ENCODE measurements at places on chromosomes 11 and 22.
A peak's percentile ranks its signal among the peaks of the same experiment; 100 is the strongest.

DNA sequence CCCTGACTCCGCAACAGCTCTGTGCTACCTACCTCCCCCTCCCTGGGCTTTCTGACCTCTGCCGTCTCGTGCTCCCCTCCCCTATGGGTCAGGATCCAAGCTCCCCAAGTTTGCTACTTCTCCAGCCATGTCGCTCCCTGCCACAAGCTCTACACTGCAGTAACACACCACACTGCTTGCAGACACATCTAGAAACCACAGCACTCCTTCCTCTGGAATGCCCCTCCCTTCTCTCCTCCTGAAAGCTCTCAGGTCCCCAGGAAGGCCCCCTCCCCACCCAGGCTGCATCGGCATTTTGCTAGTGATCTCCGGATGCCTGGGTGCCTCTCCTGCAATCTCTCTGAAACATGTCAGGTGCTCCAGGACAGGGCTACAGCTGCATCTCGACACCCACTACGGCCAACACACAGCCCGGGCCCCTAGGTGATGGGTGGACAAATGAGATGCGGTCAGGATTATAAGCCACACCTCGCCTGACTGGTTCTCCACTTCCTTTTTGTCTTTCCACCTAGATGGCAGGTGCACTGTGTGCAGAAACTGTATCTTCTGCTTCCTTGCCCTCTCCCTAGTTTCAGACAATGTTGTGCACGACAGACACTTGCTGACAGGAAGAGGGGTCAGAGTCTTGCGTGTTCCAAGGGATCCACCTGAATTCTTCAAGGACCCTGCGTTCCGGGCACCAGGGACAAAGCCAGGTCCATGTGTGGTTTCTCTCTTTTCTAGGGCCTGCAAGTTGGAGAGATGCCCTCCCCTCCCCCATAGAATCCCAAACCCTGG lies 22.9 kb downstream of the RPUSD4 start:
- no peak for DNase-seq

DNA sequence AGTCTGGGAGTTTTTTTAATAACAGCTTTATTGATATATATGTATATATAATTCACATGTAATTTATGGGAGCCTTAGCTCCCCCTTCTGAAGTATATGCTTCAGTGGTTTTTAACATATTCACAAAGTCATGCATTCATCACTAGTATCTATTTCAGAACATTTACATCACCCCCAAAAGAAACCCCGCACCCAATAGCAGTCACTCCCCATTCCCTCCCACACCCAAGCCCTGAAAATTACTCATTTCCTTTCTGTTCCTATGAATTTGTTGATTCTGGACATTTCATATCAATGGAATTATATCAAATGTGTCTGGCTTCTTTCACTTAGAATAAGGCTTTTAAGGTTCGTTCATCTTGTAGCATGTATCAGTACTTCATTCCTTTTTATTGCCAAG lies 35.6 kb upstream of the SYT7 start:
- DNase-seq: no peak

GRCh38 chr11:96152623-96153022 lies 190.4 kb downstream of the MAML2 start:
- DNase-seq: no peak

- no peak for DNase-seq
Measured at GRCh38 chr11:6664551-6664950, 8.9 kb upstream of the DCHS1 start.

DNA sequence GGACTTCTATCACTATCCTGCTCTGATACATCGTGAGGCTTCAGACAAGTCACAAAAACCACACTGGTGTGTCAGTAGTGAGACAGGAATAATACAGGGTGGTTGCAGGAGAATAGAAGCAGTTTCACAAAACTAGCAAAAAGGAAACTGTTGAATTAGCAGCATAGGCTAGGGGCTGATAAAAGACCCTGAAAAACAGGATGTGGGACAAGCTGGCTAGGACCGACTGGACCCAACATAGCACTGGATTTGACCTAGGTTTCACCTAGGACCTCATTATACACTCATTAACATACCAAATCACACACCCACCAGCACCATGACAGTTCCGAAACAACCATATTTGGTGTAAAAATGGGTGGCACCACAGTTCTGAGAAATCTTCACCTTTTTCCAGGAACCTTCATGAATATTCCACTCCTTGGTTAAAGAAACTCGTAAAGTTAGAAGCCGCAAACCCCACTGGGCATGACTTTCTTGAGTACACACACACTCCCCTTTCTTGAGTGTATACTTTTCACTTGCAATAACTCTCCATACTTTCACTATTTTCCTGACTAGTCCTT lies 76.2 kb downstream of the SLC1A2 start:
- DNase-seq: no peak

GRCh38 chr11:123308077-123308476 lies 113.0 kb upstream of the CLMP start:
- no peak for DNase-seq

DNA sequence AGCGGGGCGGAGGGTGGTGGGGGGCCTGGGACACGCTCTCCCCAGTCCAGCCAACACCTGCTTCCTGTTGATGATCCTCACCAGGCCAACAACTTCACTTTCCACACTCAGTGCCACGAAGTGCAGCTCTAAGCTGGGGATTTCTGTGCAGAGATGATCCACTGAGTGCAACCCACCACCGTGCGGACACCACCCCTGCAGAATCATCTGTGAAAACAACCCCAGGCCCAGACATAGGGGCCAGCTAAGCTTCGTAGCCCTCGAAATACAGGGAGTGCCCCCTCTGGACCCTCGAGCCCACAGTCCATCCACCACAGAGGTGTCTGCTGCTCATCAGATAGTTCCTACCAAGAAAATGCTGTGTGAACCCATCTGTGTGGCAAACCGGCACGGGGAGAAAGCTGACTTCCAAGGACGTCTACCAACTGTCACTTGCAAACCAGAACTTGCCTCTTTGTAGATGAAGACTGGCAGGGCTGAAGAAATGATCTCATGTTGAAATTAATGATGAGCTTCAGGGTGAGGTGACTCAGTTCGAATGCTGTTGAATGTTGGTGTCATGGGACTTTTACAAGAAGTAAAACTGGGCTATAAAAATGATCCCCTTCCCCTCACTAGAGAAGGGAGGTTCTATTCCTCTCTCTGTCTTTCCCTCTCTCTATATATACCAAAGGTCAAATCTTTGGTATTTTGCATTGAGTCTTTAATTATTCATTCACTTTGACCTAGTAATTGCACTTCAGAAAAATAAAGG lies 73.4 kb downstream of the MYEOV start:
- no peak for DNase-seq

- no peak for DNase-seq
Measured at GRCh38 chr11:85464283-85464682, 162.9 kb downstream of the DLG2 start.

- DNase-seq: no peak
Measured at GRCh38 chr11:27287205-27287604, 75.8 kb downstream of the CCDC34 start.

- peak; percentile 38 for DNase-seq
Measured at GRCh38 chr22:27108425-27109114, 451.2 kb downstream of the MIAT start.

- DNase-seq: no peak
Measured at GRCh38 chr11:118370774-118371173, 11.4 kb downstream of the UBE4A start.

DNA sequence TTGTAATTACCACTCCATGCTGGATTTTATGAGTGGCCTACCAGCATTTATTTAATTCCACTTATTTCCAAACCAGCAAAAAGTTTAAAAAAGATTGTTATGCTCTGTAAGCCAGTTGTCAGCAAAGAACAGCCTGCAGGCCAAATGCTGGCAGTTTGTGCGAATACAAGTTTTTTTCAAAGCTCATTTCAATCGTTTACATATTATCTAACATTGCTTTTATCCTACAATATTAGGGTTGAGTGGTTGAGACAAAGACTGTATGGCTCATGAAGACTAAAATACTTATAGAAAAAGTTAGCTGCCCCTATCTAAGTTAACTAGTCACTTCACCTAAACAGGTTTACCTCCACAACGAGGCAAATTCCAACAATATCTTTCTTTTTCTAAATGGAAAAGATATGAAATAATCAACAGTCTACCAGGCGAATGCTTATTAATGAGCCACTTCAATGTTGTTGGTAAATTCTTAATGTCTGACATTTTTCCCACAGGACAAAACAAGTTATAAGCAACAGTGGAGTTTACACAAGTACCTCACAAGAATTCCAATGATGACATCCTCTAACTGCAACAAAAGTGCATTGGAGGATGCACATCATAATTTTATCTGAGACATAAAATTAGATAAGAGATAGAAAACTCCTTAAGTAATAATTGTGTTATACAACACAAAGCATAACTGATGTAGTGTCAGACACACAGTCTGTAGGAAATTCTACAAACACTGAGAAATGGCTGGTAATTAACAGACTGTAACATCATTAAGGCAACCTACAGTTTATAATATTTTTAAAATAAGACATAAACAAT lies 35.8 kb upstream of the POU2AF2 start:
- DNase-seq: no peak

GRCh38 chr11:62791501-62792201 lies at the start of gene TMEM223:
TSS of gene TMEM223 (minus strand) at chr11:62792006. CDS start at chr11:62791994, 12 bp downstream.
- peak; percentile 79 for DNase-seq

DNA sequence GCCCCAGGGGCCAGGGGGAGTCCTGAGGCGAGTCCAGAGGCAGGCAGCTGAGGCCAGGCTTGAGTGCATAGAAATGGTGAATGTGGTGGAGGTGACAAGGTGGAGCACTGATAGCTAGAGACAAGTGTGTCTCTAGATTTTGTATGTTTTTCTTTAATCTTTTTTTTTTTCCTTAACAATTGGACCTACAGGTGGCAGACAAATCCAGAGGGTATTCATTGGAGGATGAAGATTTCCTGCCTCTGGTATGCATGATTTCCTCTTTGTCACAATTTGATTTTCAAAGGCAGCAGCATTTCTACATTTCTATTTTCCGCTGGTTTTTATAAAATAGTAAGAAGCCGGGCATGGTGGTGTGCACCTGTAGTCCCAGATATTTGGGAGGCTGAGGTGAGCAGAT lies 47.7 kb upstream of the DKK3 start:
- DNase-seq: no peak

DNA sequence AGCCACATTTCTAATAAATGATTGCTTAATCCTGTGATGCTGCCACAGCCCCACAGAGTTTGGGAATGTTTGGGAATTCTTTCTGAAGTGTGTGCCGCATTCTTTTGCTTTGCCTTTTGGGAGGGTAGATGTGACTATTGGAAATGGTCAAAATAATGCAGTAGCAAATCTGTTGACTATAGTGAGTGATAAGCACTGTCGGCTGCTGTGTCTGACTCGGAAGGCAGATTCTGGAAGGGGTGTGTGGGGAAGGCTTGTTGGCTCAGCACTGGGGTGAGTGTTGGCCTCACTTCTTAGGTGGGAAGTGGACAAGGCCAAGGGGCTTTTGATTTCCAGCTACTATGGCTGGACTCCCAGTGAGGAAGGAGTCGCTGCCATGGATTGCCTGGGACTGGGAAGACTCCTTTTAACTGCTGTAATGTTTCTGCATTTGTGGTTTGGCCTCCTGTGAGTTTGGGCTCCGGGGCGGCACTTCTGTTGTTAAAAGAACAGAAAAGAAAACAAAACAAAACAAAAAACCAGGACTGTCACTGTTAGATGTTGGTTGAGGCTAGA lies 20.1 kb downstream of the ZBTB16 start:
- no peak for DNase-seq

GRCh38 chr11:18223591-18224387 lies 12.8 kb downstream of the SAA4 start:
- no peak for DNase-seq

GRCh38 chr11:133181667-133182066 lies 350.6 kb downstream of the OPCML start:
- no peak for DNase-seq

DNA sequence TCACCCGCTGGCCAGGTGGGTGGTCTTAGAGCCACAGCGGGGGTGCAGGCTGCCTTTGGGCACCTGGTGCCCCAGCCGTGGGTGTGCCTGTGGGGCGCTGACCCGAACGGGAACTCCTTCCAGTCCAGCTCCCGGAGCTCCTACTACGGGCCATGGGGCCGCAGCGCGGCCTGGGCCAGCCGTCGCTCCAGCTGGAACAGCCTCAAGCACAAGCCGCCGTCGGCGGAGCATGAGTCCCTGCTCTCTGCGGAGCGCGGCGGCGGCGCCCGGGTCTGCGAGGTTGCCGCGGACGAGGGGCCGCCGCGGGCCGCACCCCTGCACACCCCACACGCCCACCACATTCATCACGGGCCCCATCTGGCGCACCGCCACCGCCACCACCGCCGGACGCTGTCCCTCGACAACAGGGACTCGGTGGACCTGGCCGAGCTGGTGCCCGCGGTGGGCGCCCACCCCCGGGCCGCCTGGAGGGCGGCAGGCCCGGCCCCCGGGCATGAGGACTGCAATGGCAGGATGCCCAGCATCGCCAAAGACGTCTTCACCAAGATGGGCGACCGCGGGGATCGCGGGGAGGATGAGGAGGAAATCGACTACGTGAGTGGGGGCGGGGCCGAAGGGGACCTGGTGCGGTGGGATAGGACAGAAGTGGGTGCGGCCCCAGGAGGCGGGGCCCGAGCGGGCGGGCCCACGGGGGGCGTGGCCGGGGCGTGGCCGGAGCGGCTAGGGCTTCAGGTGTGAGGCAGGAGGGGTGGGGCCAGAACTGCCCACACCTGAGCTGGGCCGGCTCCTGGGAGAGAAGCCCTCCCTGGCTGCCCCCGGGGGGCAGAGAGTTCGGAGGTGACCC lies 91.5 kb downstream of the CACNA1I start:
- no peak for DNase-seq

- DNase-seq: no peak
Measured at GRCh38 chr11:12289667-12290476, 87.5 kb upstream of the PARVA start.

- no peak for DNase-seq
Measured at GRCh38 chr11:38884145-38884865, 2286.3 kb upstream of the RAG2 start.

- no peak for DNase-seq
Measured at GRCh38 chr11:26974069-26974783, 19.7 kb upstream of the FIBIN start.

- DNase-seq: no peak
Measured at GRCh38 chr11:15418921-15419320, 304.2 kb downstream of the INSC start.

DNA sequence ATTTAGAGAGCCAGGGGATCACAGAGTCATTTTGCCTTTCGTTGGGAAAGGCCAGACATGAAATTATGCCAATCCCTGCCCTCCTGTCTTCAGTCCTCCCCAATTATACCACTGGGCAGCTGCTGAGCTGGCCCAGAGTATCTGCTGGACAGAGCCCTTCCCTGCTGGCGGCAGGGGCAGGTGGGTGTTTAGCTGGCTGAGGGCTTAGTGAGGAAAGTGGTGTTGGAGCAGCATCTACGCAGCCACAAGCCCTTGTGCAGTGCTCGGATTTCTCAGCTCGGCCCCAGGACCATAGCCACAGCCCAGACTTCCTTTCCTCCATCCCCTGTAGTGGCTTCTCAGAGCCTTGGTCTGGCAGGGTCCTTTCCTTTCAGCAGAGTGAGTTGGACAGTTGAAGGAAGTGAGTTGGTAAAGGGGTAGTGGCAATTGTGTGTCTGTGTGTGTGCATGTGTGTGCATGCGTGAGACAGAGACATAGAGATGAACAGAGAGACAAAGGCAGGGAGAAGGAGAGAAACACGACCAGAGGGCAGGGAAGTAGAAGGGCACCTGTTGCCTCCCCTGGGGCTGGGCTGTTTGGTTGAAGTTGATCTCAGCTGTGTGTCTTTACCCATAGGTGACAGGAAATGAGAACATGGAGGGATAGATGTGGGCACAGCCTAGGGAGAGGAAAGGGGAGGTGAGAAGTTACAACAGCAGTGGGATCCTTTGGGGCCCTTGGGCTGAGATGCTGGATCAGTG lies 66.2 kb downstream of the GRIK4 start:
- DNase-seq: no peak

GRCh38 chr22:32342977-32343376 lies 14.7 kb upstream of the RFPL3 start:
- no peak for DNase-seq
